ENCODE measurements at places on chromosomes 6 and 20. TPM values are rescaled to one million over a fixed set of nuclear protein-coding genes. Genes with fewer than 3 reads are reported as not detected.

Gene SNAI1
- total RNA-seq = 0.15 TPM

Gene FAM209B
- total RNA-seq = 1.9 TPM

Gene FILIP1
- total RNA-seq = not detected

Gene RBBP9
- 11.6 TPM for total RNA-seq

Gene CPNE5
- 1.00 TPM for total RNA-seq

Gene FLOT1
- 199 TPM for total RNA-seq

Gene SMOC2
- not detected for total RNA-seq

Gene COL19A1
- not detected for total RNA-seq

Gene SPACA1
- not detected for total RNA-seq

Measured in activated CD4-positive, alpha-beta T cell treated with anti-CD3 and anti-CD28 coated beads, Interleukin-2, amount 10 ng/mL, durations not matched to agents 7 days and 5 days (primary cell).